ENCODE measurements at places on chromosomes 1 and 21.

- DNase-seq = no peak
Measured at GRCh38 chr1:10615932-10616671, 141.4 kb downstream of the PEX14 start.

GRCh38 chr1:234697015-234697414 is 87.0 kb upstream of the IRF2BP2 start:
- DNase-seq = no peak

DNA sequence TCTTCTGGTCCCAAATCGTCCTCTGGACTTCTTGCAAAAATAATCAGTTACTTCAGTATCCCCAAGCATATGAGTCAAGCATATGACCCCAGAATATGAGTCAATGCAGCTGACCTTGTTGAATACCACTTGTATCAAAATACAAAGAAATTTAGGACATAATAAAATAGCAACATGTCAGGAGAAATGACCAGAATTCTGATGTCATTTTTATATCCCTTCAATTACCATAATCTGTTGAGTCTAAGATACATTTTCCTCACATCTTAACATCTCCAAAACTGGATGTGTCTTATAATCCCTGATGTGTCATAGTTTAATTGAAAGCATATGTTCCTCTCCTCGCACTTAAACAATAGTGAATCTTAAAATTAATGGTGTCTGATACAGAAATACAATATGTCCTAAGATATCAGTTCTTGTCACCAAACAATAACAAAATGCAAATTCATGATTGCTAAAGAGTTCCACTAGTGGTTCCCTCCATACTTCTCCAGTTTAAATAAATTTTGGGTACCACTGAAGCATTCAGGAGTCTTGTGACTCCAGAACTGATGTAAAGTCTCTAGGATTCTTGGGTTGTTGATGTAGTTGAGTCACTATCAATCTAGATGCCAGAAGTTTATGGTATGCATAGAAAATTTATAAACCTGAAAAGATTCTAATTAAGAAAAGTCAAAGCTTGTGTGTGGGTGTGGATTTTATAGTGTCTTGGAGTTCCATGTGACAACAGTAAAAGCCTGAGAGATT is 41.8 kb downstream of the KIFAP3 start:
- DNase-seq = no peak

DNA sequence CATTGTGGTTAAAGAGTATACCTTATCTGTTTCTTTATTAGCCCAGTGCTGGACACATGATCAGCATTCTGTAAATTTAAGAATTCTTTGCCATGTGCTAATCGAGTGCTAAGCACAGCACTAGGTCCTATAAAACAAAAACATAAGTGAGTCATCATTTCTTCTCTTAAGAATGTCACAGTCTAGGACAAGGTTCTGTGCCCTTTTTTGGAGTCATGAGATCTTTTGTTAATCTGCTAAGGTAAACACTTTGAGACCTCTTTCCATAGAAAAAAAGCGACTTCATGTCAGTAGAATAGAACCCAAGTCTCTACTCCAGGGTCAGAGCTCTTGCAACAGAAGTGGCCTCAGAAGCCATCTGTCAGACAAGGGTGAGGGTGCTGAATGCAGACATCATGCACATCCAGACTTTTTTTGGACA is 70.0 kb upstream of the NFIA start:
- no peak for DNase-seq

DNA sequence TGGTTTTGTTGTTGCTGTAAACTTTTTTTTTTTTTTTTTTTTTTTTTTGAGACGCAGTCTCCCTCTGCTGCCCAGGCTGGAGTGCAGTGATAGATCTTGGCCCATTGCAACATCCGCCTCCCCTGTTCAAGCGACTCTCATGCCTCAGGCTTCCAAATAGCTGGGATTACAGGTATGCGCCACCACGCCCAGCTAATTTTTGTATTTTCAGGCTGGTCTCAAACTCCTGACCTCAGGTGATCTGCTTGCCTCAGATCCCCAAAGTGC is 78.9 kb upstream of the SLC45A1 start:
- no peak for DNase-seq

DNA sequence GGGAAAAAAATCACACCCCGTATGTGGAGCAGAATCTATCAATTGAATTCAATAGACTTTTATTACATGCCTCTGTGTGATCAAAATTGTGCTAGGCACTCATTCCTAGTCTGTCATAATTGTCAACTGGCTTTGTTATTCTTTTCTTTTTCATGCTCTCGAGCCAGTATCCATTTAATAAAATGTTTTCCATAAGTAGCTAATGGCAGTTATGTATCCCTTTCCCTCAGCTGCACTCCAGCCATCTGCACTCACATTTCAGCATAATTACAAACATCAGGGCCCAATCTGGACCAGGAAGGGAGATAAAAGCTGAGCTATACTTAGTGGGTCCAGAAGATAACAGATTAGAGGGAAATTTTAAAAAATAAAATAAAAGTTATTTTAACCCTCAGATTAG is 15.9 kb downstream of the RGS5 start:
- DNase-seq = no peak

DNA sequence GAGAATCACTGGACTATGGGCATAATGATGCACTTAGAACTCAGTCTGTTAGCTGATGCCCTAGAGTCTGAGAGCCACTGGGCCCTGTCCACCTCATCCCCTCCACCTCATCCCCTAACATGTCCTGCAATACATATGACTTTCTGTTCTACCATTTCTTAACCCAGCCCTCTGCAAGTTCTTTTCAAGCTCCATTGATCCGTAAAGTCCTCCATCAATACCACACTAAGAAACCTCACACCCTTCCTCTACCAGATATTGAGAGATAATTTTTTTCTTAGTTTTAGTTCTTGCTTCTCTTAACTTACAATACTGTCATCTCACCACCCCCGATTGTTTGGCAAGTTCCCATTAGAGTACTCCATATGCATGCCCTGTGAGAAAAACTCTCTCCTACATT is 22.1 kb downstream of the FCRL4 start:
- no peak for DNase-seq

DNA sequence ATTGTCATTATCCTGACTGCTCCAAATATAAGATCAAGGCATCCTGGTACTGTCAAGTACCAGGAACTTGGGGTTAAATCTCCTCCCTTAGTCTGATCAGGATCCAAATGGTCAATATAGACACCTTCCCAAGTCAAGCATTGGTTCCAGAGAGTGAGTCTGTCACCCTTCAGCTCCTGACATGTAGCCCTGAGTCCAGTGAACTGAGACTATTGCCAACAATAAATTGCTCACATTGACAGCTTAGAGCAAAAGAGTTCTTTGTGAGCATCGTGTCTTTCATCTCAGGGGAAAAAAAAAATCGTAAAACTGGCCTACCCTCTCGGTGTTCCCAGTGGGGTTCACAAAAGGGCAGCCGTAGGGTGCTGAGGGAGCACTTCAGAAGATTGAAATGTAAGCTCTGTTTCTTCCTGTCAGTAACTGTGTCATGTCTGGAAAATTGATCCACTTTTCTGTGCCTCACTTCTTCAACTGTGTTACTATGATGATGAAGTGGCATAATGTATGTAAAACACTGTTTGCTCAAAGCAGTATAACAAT is 228.5 kb downstream of the KCNH1 start:
- DNase-seq = no peak

- DNase-seq = no peak
Measured at GRCh38 chr1:199858856-199859255, 168.7 kb upstream of the NR5A2 start.

- DNase-seq = no peak
Measured at GRCh38 chr1:12598974-12599373, 19.0 kb downstream of the DHRS3 start.

GRCh38 chr1:201849372-201850052 is 20.6 kb downstream of the IPO9 start:
- DNase-seq = no peak

DNA sequence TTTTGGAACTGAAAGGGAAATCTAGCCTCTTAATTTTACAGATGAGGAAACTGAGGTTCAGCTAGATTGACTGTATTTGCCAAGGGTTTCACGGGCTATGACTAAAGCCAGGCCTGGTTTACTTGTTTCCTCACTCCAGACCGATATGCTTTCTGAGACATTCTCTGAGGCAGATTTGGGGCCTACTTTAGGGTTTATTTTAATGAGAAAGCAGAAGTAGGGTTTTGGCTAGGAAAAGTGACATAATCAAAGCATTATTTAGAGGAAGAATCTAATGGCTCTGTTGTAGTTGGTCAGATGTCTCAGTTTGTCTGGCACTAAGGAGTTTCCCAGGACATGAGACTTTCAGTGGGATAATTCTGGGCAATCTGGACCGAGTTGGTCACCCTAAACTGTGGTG is 1.5 kb upstream of the RPTN start:
- no peak for DNase-seq

- no peak for DNase-seq
Measured at GRCh38 chr21:36076878-36077655, 7.2 kb downstream of the CBR1 start.

DNA sequence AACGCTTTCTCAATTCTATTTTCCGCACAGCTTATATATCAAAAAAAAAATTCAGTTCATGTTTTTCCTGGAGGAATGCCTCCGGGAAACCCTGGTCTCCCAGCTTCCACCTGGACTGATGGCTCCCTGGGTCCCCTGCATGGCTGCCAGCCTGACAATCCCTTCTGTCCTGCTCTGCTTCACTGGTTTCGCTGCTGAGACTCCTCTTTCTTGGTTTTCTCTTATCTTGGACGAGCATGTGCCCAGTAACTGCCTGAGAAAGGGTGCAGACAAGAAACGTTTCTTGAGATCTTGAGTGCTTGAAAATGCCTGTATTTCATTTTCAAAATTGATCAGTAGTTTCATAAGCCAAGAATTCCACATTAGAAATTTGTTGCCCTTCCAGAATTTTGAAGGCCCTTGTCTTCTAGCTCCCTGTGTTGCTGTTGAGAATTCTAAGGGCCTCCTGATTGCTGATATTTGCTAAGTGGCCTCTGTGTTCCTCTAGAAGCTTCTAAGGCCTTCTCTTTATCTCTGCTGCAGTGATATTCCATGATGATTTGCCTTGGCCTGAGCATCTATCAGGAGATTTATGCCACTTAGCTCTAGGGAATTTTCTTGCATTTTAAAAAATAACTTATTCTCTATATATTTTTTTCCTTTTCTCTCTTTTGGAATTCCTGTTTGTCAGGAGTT is 44.7 kb downstream of the ETS2 start:
- DNase-seq = no peak

DNA sequence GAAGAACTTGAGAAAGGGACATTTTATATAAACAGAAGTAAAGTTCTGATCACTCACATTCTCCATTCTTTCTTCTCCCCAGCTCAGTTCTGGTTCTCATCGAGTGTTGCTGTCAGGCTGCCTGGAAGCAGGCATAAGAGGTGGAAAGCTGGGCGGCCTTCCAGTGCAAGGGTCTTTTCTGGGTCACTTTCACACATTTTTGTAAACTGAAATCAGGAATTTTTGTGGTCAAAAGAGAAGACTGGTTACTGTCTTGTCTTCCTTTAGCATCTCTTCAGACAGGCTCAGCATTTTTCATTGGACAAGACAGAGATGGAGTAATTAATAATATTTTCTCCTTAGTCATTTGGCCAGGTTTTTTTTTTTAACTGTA is 93.7 kb downstream of the CTH start:
- no peak for DNase-seq

GRCh38 chr1:231921646-231922345 is 295.2 kb downstream of the DISC1 start:
- DNase-seq = no peak

DNA sequence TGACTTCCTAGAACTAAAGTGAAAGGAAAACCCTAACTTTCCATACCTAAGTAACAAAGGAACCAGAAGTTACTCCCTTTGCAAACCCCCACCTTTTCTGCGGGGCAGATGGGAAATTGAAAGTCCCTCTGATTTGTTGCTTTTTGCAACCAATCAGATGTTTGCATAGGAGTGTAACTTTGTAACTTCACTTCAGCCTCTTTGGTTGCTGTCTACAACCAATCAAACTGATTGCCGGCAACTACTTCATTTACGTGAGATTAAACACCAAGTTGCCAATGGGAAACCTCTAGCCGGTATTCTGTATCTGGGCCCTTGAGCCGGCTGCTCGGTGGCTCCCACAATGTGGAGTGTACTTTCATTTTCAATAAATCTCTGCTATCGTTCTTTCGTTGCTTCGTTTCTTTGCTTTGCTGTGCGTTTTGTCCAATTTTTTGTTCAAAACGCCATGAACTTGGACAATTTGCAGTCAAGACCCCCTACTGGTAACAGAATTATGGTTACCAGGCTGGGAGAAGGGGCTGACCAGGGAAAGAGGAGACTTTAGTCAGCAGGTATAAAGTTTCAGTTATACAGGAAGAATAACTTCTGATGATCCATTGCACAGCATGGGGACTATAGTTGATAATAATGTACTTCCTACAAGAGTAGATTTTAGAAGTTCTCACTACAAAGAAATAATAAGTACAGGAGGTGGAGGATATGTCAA is 69.2 kb upstream of the RGS2 start:
- DNase-seq = no peak

- no peak for DNase-seq
Measured at GRCh38 chr1:40421431-40422384, 28.6 kb upstream of the ZFP69B start.

DNA sequence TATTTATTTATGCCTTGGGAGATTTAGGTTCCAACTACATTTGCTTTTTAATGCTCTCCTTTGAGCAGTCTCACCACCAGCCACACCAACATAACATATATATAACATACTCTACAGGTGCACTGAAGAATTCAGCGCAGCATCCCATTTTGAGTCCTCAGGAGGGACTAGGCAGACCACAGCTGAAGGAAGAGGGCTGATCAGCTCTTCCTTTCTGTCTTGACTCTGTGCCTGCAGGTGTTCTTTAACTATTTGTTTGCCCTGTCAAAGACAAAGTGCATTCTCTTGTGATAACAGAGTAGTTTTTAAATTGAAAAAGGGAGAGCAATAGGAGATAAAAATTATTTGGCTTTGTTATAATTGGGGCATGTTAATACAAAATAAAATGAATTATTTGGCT is 17.0 kb downstream of the HIPK1 start:
- DNase-seq = no peak

- DNase-seq = no peak
Measured at GRCh38 chr21:44286086-44286715, 525 bp downstream of the AIRE start.

- DNase-seq = no peak
Measured at GRCh38 chr1:53594391-53595180, 135.4 kb downstream of the DMRTB1 start.

- DNase-seq = no peak
Measured at GRCh38 chr1:81550753-81551152, 250.0 kb upstream of the ADGRL2 start.
